ENCODE measurements at places on chromosomes 2 and 18.
A peak's percentile ranks its signal among the peaks of the same experiment; 100 is the strongest.

DNA sequence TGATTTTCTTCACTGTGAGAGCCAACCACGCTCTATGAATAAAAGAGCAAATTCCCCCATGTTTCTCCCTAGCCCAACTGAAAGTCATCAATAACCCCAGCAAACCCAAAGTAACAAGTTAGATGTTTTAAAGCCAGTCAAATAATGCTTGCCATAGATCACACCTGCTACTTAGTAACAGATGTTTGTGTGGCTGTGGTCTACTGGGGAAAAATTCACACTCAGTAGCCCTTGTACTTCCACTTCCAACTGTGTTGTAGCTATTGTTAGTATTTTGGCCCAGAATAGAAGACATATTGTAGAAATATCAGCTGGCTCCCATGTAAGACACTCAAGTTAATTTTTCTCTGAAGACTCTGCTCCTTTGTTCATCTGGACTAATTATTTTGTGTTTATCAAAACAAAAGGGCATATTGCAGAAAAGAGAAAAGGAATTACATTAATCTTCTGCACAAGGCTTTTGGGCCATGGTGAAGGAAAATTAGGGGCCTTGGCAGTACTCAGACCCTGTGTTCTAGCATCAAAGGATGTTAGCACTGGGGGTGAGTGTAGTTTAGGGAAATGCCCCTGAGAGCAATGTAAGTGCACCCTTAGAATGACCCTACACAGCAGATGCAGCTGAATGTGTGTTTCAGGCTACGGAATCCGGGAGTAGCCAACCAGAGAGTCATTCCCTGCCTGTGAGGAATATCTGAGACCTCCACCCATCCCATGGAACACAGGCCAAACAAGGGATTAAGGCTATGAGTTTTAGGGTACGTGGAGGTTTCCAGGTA lies 521.9 kb downstream of the EPHA4 start:
- no peak for ATAC-seq

- ATAC-seq, result peak; percentile 5
Observed at GRCh38 chr18:8800876-8801262, 95.5 kb downstream of the MTCL1 start.

- no peak for ATAC-seq
Observed at GRCh38 chr2:52220393-52220792, 1188.5 kb upstream of the NRXN1 start.

DNA sequence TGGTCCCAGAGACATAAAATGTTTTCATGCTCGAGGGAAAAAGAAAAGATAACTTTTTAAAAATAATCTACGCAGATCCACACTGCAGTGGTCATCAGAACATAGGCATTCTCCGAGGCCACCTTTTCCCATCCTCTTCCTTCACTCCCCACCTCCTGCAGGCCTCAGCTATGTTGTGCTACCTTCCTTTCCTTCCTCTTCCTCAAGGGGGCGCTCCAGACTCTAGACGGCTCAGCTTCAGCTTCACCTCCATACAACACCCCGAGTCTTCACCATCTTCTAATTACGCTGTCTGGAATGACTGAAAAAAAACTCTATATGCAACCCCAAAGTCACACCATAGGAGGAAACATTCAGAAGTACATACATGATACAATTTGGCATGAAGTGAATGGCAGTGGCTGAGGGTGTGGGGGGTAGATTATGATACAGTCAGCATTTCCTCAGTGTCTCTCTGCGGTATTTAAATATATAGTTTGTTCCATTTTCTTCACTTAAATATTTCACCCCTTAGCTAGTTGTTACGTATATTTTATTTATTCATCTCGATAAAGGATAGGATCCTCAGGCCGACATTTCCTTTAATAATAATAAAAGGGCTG lies 583.6 kb downstream of the IRS1 start:
- ATAC-seq, result peak; percentile 91

DNA sequence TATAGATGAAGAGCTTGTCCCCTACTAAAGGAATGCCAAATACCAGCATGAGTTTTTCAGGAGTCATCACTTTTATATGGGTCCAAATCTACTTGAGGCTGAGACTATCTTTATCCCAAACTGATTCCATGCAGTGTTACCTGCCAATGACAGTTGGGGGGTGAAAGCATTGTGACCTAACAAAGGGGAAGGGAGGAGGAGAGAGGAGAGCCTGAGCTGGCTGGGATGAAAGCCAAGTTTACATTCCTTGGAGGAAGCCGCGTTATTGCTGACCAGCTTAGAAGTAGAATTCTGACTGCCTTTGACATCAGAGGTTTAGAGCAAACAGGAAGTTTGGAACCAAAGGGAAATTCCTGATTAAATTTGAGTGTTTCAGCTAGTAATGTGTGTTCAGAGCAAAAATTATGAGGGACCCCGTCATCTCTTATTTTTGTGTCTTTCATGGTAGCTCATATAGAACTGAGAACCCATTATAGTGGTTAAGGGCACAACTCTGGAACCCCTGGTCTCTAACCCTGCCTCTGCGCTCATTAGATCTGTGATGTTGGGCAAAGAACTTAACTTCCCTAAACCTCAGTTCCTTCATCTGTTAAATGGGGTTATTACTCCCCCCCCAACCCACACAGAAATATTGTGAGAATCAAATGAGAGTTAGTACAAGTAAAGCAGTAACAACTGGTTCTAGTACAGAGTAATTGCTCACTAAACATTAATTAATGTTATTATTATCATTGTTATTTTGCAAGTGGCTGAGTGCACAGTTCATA lies 199.3 kb upstream of the EPAS1 start:
- no peak for ATAC-seq

GRCh38 chr2:164714471-164714870 lies 93.2 kb upstream of the GRB14 start:
- ATAC-seq, result no peak

DNA sequence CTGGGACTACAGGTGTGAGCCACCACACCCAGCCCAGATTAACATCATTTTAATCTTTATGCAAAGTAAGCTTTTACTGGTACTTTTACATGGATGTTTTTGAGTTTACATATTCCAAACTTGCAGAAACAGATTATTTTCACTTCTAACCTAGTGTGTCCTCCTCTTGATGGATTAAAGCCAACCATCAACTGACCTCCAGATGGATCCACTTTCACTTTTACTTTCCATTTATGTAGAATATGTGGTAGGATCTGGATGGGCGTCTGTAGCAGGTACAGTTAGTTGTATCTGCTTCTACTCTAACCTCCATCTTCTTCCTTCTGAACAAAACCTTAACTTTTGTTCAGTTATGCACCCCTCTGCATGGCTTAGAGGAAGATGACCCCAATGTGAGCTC lies 264.1 kb downstream of the CDH20 start:
- ATAC-seq, result no peak

DNA sequence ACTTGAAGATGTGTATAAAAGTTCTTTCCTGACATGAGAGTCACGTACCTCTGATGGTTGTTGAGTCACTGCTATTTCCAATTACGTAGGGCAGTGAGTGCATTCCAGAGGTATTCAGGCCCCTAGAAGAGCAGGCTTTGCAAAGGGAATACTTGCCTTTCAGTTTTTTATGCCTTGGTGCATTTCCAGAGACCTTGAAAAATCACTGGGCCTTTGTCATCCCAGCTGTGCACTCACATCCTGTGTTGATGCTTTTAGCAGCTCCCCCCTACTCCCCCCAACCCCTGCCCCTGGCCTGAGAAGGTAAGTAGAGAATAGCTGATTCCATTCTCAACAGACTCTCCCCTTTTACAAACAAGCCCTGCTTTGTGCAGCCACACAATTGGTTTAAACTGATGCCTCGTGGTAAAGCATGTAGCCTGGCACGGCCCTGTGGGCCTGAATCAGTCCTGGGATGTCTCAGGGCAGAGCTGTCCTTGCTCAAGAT lies 174.2 kb downstream of the PRPF40A start:
- ATAC-seq, result peak; percentile 92

DNA sequence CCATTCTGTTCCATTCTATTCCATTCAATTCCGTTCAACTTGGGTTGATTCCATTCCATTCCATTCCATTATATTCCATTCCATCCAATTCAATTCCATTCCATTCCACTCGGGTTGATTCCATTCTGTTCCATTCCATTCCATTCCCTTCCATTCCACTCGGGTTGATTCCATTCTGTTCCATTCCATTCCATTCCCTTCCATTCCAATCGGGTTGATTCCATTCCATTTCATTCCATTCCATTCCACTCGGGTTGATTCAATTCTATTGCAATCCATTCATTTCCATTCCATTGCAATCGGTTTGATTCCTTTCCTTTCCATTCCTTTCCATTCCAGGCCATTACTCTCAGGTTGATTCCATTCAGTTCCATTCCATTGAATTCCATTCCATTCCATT lies 1138.4 kb downstream of the RPIA start:
- ATAC-seq, result no peak

DNA sequence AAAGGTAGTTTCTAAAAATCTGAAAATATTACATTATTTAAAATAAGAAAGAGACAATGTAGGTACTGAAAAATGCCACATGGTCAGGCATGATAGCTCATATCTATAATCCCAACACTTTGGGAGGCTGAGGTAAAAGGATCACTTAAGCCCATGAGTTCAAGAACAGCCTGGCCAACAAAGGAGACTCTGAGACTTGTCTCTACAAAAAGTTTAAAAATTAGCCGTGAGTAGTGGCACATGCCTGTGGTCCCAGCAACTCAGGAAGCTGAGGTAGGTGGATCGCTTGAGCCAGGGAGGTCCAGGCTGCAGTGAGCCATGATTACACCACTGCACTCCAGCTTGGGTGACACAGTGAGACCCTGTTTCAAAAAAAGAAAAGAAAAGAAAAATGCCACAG lies 21.8 kb downstream of the ATAD2B start:
- ATAC-seq, result no peak

- ATAC-seq, result no peak
Observed at GRCh38 chr2:210623506-210623905, 67.1 kb downstream of the CPS1 start.

DNA sequence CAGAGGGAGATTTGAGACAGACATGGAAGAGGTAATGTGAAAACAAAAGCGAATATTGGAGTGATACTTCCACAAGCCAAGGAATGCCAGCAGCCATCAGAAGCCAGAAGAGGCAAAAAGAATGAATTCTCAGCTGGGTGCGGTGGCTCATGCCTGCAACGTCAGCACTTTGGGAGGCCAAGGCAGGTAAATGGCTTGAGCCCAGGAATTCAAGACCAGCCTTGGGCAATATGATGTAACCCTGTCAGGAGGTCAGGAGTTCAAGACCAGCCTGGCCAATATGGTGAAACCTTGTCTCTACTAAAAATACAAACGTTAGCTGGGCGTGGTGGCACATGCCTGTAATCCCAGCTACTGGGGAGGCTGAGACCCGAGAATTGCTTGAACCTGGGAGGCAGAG lies 54.8 kb downstream of the FAM161A start:
- ATAC-seq, result no peak

- peak; percentile 31 for ATAC-seq
Observed at GRCh38 chr2:234251326-234252271, 201.1 kb downstream of the SPP2 start.

- ATAC-seq, result no peak
Observed at GRCh38 chr18:25033747-25034471, 318.1 kb downstream of the ZNF521 start.

- no peak for ATAC-seq
Observed at GRCh38 chr2:23564615-23564960, 179.6 kb downstream of the KLHL29 start.

GRCh38 chr2:161651547-161651946 lies 27.3 kb downstream of the SLC4A10 start:
- no peak for ATAC-seq

- ATAC-seq, result no peak
Observed at GRCh38 chr2:112831513-112831845, 5.1 kb downstream of the IL1B start.

GRCh38 chr18:61929881-61930640 lies 37.3 kb upstream of the RNF152 start:
- ATAC-seq, result no peak

DNA sequence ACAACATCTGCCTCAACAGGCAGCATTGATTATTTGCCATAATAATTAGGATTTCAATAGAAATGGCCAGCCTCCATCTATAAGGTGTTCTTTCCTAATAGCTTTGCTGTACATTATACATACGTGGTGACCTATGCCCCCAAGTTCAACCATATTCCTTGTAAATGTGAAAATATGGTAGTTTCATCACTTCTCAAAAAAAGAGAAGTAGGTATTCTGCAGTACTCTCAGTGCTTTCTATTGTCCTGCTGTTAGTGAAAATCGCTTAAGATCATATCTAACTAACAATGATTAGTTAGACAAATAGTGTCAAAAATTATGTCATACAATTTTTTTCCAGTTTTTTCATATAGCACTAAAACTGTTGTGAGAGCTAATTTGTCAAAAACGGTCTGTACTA lies 79.6 kb downstream of the SLC4A10 start:
- no peak for ATAC-seq

GRCh38 chr2:191113761-191114160 lies 37.0 kb downstream of the STAT4 start:
- ATAC-seq, result no peak

DNA sequence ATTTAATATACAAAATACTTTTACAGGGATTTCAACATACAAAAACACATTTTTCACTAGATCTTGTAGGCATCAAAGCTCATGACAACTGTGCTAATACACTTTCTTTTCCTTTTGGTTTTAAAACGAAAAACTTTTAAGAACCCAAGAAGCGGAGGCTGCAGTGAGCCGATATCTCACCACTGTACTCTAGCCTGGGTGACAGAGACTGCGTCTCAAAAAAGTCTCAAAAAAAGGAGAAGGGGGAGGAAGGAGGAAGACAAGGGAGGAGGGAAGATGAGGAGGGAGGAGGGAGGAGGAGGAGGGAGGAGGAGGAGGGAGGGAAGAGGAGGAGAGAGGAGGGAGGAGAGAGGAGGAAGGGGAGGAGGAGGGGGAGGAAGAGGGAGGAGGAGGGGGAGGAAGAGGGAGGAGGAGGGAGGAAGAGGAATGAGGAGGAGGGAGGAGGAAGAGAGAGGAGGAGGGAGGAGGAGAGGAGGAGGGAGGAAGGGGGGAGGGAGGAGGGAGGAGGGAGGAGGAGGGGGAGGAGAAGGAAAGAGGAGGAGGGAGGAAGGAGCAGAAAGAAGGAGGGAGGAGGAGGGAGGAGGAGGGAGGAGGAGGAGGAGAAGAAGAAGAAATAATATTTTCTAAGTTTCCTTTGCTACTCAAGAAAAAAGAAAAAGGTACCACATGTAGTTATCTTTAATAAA lies 13.8 kb downstream of the ROCK2 start:
- ATAC-seq, result no peak

GRCh38 chr2:36406296-36406695 lies 50.7 kb downstream of the CRIM1 start:
- ATAC-seq, result no peak

- ATAC-seq, result no peak
Observed at GRCh38 chr18:8121942-8122480, 487.2 kb upstream of the RAB12 start.

DNA sequence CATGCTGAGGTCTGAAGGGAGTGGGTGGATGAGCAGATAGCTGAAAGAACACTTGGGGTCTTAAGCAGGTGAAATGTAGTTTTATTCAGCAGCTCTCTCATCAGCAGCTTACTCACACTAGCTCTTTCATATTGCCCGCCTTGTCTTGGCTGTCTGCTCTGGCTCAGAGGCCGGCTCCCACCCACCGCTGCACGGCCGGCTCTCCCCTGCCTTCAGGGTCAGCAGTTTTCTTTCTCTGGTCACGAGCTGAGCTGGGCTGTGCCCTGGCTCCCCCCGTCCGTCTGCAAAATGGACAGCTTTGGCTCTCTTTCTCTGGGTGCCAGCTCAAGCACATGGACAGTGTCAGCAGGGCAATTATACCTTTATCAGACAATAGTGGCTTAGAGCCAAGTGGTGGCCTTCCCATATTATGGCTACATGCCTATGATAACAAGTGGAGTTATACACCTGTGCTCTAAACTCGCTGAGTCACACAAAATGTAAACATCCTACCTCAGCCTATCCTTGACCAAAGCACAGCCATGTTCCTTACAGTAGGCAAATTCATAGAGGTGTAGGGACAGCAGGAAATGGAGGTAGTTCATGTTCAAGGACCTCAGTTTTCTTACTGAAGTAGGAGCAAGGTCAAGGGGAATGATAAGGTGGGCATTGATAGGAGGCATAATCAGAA lies 224.8 kb downstream of the SOCS6 start:
- no peak for ATAC-seq
